Endothelial cell of umbilical vein (primary cell): ENCODE measurements at places on chromosomes 5 and 9. TPM values are rescaled to one million over a fixed set of nuclear protein-coding genes. Genes with fewer than 3 reads are reported as not detected.

The STXBP1 gene
- 50.5 and 51.3 TPM in 2 replicates for total RNA-seq

The IQGAP2 gene
- total RNA-seq, result 4.7 and 5.7 TPM in 2 replicates

GRCh38 chr5:97192580-97193354 lies 9.7 kb upstream of the RIOK2 start:
- DNase-seq, result no peak

DNA sequence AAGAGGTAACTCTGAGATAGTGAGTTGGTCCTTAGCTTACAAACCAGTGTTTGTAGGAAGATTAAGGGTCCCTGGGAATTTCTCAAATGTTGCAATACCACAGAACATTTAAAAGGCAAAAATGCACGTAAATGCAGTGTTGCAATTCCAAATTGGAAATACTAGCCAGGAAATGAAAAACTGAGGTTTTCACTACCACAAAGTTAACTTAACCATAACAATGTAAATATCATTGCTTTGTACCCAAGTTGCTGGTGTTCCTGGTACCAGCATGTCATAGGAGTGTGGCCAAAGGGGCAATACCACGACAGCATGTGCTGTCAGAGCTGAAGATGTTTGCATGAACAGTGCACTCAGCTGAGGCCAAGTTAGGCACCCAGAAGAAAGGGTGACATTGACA lies 382.9 kb downstream of the GLIS3 start:
- no peak for DNase-seq

- no peak for DNase-seq
Measured at GRCh38 chr9:15755660-15756059, 202.8 kb downstream of the CCDC171 start.

DNA sequence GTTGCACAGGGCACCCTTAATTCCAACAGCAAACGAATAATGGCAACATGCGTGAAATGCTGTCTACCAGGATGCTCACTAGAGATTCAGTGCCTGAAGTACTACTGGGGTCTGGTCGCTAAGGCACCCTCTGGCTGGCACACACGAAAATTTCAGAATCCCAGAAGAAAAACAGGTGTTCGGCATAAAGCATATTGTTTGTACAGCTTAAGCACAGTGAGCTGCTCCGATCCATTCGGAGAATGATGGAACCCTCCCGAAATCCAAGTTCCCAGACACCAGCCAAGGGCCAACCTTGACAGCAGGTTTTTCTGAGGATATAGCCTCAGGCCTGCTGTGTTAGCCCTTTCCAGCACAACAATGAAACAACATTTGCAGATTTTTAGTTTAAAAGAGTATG lies 61.4 kb upstream of the ALDH1B1 start:
- no peak for DNase-seq

GRCh38 chr5:2123874-2124273 lies 241.1 kb upstream of the IRX4 start:
- no peak for DNase-seq

- peak; percentile 46 for DNase-seq
Measured at GRCh38 chr5:148393390-148393741, 9.6 kb downstream of the FBXO38 start.

The TRMT10B gene
- 5.2 and 7.0 TPM in 2 replicates for total RNA-seq

- DNase-seq, result no peak
Measured at GRCh38 chr9:109498195-109499092, at the start of gene PTPN3. TSS of gene PTPN3 (minus strand) at chr9:109498307. CDS start at chr9:109463434, 34,873 bp downstream.

GRCh38 chr9:121185178-121185745 lies 16.4 kb downstream of the RAB14 start:
- no peak for DNase-seq

GRCh38 chr5:142171270-142171669 lies 62.7 kb downstream of the NDFIP1 start:
- no peak for DNase-seq

- DNase-seq, result no peak
Measured at GRCh38 chr9:131997779-131998178, 81.9 kb downstream of the MED27 start.

DNA sequence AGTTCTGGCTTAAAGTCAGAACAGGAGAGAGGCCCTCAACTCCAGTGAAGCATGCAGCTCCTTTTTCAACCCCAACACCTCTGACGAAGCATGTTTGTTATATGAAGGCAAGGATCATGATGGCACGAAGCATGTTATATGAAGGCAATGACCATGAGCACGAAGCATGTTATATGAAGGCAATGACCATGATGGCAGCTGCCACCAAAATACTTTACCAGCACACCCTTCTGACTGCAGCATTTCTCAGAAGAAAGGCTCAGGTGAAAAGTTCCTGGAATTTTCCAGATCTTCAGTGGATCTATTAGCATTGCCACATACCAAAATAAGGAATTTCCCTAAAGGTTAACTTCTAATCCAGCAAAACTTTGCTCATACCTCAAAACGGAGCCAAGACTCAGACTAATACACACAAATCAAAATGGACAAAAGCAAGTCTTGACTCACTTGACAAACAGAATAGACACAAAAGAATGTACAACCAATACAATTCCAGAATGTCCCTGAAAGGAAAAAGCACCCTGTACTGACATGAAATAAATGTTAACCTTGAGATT lies 217.4 kb downstream of the FANCC start:
- no peak for DNase-seq

DNA sequence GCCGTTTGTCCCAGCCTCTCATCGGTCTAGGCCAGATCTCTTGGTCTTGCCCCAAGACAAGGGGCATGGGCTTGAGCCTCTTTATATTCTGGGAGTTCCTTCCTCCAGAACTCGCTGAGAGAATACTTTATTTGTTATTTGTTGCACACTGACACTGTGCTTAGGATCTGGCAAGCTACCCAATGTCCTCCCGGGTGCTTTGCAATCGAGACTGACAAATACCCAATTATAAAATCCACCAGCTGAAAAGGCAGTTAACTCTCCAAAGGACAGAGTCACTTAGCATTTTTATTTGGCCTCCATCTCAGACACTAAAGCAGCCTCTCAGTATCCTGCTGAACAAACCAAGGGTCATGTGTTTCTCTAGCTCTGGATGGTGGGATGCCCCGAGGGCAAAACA lies 500.2 kb upstream of the DAP start:
- no peak for DNase-seq
